ENCODE measurements at places on chromosomes 2 and 18.

GRCh38 chr2:45908316-45909170, 257.1 kb downstream of the PRKCE start:
- no peak for DNase-seq

DNA sequence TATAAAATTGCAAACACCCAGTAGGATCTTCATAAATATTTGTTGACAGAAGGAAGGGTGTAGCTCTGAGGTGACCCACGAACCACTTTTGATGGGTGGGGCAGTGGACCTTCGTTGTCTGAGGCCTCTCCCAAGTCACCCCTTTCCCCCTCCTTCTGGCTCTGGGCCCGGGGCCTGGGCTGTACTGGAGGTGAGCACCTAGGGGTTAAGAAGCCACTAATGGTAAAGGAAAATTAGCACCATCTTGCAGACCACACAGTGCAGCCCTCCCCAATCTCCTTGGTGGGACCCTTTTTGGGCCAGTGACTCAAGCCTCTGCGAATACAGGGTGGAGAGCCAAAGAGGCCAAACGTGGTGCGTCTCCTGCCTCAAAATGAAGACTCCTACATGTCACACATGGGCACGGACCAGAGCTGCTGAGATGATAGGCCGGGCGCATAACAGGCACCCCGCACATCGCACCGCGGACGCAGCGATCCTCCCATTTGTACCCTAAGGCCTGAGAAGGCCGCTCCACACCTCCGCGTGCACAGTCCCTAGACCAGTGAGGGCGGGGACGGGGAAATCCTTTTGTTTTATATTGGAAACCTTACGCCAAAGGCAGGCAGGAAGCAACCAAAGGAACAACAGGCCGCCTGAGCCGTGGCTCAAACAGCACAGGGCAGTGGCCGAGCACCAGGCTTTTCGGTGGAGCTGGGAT, 31.9 kb upstream of the ATP6V1B1 start:
- DNase-seq: no peak

DNA sequence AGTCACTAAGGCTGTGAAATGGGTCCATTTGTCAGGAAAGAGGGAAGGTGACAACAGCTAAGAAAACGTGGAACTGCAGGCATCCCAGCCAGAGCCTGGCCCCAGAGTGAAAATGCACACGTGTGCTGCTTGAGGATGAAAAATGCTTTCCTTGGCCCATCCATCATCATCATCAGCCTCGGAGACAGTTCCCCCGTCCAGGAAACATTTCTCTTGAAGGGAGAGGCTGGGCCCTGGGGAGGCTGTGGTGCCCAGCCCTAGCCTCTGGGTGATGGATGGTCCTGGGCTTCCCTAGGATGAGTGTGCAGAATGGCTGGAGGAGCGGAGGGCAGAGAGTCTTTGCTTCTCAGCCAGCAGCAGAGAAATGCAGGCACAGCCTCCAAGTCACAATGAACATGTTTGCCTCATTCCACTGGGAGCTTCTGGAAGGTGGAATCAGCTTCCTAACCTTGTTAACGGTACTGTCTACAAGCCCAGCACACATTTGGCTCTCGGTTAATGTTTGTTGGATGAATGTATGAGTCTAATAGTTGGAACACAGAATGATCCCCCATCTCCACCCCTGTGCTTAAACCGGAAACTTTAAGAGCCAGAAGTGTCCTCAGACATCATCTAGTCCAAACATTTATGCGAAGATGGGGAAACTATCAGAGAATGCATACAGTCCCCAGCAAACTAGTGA, 164.0 kb downstream of the RDH14 start:
- DNase-seq: no peak

DNA sequence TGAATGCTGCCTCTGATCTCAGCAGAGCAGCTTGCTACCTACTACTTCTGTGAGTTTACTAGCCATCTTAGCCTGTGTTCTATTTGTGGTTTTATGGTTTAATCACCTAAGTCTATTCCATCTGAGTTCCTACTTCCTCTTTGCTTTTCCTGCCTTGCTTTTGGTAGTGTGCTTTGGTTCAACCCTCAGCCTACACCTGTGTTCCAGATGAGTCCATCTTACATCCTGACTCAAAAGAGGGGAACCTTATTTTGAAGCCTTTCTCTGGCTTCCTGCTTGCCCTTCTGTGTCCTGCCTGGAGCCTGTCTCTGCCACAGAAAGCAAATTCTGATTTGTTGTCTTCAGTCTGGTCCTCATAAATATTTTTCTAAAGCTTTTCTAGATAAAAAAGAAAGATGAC, 530.3 kb upstream of the MEX3C start:
- no peak for DNase-seq

Data from spleen (tissue), 13 donors.